CD4-positive, alpha-beta T cell treated with Interleukin-12 subunit alpha and Interleukin-12 subunit beta, for 1 hour (primary cell): ENCODE measurements at places on chromosomes 4 and X.

GRCh38 chr4:28835501-28835900 lies 1884.7 kb upstream of the PCDH7 start:
- no peak for DNase-seq

GRCh38 chr4:92969650-92970379 lies 666.0 kb downstream of the GRID2 start:
- no peak for DNase-seq

DNA sequence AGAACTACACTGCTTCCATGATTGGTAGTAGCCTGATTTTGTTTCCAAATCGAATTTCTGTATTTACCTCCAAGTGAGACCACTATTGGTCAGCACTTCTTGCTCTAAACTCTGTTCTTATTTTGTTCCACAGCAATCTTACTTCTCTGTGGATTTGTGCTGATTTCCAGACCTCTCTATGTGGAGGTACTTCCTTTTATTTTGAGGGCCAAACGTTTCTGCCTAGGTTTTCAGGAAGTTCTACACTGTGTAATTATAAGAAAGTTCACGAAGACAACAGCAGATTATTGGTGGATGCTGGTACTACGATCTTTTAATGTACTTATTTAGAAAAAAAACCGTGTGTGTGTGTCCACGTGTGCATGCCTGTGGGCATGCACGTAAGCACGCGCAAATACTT lies 46.7 kb downstream of the DTHD1 start:
- no peak for DNase-seq

DNA sequence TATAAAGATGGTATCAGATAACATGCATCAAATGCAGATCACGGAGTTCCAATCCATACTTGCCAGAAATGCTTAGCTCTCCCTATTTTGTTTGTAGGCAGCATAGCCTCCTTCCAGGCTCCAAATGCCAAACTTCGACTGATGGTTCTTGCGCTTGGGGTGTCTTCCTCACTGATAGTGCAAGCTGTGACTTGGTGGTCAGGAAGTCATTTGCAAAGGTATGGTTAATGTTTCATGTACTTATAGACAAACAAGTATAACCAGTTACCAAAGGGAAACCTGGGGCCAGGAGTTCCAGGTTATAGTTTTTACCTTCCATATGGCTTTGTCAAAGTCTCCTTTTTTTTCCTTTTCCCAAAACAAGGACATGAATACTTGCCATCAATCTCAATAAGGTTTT lies 5.3 kb downstream of the CWH43 start:
- DNase-seq: no peak

DNA sequence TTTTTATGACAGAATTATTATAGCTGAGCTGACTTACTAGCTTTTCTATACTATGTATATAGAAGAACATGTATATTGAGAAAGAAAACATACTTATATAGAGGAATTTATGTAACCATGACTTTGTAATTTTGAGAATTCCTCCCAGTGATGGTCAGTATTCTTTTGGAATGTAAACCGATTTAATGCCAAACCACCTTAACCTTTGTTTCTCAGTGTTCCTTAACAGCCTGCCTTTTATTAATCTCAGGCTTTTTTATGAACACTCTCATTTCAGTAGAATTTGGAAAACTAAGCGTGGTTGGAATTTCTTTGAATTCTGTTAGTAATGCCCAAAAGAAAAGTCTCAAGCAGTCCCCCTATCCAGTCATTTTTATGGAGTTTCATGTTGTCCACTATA lies 47.0 kb downstream of the MOSPD2 start:
- no peak for DNase-seq

- no peak for DNase-seq
Measured at GRCh38 chr4:11469650-11470437, 41.1 kb upstream of the HS3ST1 start.

GRCh38 chrX:140762061-140762460 lies 52.5 kb downstream of the LINC00632 start:
- DNase-seq: peak; percentile 43

- DNase-seq: no peak
Measured at GRCh38 chr4:16110661-16111290, 27.0 kb upstream of the PROM1 start.
